ENCODE measurements at places on chromosomes 11 and 22. TPM values are rescaled to one million over a fixed set of nuclear protein-coding genes. Genes with fewer than 3 reads are reported as not detected.

RIC3 gene
- total RNA-seq = 0.26 TPM

GRCh38 chr22:19791243-19791642 lies 30.7 kb downstream of the TBX1 start:
- no peak for DNase-seq

CBLIF gene
- total RNA-seq = not detected

- peak; percentile 82 for DNase-seq
These were observed 10.2 kb downstream of the PACS1 start for GRCh38 chr11:66080055-66080817.

DNA sequence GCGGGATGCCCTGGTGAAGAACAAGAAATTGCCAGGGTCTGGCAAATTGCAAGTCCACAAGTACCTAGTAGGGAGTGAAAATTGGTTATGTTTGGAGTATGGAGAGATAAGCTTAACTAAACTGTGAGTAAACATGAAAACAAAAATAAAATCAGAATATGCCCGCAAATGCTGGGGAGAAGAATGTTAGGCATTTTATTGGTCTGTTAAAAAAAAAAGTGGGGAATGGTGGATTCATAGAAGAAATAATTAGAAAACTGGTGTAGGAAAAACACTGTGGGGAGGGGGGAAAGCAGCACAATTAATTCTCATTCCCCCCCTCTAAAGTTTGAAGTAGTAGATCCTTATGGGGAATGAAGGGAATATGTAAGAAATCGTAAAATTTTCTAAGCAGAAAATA lies 40.6 kb upstream of the HSD17B12 start:
- no peak for DNase-seq

GRCh38 chr11:71192629-71193028 lies 59.7 kb downstream of the SHANK2 start:
- DNase-seq = no peak

MPZL2 gene
- total RNA-seq = 79.2 TPM

C11orf91 gene
- total RNA-seq = not detected

- no peak for DNase-seq
These were observed 4.9 kb upstream of the SPECC1L start for GRCh38 chr22:24265734-24266133.

GRCh38 chr11:118398791-118399559 lies 2.4 kb upstream of the ATP5MG start:
- peak; percentile 46 for DNase-seq

- DNase-seq = no peak
These were observed 16.2 kb upstream of the CWF19L2 start for GRCh38 chr11:107473792-107474191.

CDC45 gene
- 0.26 TPM for total RNA-seq

DNA sequence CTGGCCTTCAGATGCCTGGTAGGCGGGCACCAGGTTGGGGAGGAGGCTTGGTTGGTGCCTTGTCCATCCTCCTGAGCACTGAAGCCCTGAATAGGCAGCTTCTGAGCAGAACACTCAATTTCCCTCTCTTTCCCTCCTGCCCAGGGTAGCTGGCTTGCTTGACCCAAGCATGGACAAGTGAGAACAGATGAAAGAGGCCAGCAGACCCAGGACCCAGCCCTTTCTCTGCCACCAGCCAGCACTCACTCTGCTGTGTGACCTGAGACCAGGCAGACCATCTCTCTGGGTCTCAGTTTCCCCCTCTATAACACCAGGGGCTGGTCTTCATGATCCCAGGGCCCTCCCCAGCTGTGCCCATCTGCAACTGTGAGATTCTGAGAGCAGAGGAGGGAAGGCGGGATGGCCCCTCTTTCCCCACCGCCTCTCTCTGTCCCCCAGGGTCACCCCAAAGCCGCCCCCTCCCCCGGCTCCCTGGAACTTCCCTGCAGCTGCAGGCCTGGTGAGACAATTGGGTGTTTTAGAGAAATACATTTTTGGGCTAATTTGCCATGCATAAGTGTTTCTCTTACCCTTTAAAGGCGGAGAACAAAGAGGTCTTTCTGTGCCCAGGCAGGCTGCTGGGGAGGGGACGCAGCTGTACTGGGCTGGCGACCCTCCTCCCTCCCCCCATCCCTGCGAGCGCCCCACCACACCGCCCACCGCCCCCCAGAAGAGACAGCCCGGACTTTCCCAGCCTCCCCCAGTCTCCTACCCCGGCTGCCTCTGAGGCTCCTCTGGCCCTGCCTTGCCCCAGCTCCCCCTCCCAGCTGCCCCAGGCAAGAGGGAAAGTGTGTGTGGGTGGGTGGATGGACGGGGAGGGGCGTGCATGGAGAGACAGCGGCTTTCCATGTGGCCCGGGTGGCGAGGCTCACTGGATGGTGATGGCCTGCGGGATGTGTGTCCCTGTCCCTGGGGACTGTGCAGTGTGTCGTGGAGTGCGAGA lies 30.8 kb upstream of the PICK1 start:
- DNase-seq = no peak

CHEK2 gene
- total RNA-seq = 8.1 TPM

GRK2 gene
- total RNA-seq = 55.0 TPM

- no peak for DNase-seq
These were observed 5.3 kb downstream of the TUBA8 start for GRCh38 chr22:18115906-18116371.

DNA sequence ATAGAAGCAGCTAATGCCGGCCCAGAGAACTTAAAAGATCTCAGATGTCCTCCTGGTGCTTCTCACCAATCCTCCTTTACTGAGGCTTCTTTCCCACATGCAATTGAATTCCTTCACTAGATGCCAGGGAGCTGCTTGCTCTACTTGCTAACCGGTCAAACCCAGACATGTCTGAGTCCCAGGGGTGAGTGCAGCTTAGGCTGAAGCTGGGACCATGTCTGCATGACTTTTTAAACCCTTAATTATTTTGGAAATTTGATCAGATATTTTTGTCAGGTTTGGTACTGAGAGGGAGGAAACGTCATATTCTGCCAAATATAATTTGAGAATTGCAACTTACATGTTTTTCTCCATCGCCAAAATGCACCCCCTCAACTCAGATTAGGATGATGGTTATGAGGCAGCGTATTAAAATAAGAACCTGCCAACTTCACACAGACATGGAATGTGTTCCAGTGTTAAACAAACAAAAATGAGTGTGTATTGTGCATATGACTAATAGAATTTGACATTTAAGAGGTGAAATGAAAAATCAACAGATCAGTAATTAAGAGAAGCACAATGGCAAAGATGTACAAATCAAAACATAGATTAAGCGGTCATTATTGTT lies 529.5 kb downstream of the ETS1 start:
- DNase-seq = peak; percentile 83

- DNase-seq = no peak
These were observed 2.9 kb downstream of the SYVN1 start for GRCh38 chr11:65131417-65131776.

DNA sequence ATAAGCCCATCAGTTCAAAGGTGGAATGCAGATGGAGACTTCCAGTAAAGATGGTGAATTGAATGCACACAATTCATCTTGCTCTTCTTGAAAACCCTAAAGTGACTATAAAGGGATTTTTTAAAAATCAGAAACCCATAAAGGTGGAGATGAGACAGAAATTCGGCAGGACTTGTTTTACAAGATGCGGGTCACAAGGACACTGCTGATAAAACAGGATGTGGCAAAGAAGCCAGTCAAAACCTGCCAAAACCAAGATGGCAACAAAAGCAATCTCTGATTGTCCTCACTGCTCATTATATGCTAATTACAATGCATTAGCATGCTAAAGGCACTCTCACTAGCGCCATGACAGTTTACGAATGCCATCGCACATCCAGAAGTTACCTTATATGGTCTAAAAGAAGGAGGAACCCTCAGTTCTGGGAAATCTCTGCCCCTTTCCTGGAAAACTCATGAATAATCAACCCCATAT lies 137.1 kb downstream of the NECTIN1 start:
- peak; percentile 64 for DNase-seq

GRCh38 chr22:23113847-23114720 lies 27.7 kb downstream of the RSPH14 start:
- DNase-seq = no peak

DNA sequence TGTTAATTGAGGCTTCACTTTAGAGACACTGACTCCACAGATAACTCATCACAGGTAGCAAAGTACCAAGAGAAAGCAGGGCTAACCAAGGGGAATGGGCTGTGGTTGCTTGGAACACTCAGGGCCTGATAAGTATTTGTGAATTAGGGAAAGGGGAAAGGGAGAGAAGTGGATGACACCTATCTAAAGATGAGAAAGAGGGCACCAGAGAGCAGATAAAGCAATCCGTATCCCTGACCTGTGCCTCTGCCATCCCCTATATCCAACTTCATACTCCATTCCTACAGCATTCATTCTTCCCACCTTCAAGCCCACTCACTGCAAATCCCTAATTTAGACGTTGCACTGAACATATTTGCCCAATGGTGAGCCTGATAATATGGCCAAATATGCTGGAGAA lies 43.0 kb upstream of the API5 start:
- DNase-seq = no peak

DNA sequence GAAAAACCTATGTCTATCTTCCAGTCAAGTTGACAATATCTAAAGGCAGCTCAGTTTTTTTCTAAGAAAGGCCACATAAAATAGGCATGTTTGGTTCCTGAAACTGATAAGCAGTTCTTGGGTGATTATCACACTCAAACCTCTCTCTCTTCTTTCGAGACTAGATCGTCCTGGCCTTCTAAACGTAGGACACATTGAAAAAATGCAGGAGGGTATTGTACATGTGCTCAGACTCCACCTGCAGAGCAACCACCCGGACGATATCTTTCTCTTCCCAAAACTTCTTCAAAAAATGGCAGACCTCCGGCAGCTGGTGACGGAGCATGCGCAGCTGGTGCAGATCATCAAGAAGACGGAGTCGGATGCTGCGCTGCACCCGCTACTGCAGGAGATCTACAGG lies 15.1 kb downstream of the CDPF1 start:
- no peak for DNase-seq

MUC5AC gene
- total RNA-seq = under 0.01 TPM

DNA sequence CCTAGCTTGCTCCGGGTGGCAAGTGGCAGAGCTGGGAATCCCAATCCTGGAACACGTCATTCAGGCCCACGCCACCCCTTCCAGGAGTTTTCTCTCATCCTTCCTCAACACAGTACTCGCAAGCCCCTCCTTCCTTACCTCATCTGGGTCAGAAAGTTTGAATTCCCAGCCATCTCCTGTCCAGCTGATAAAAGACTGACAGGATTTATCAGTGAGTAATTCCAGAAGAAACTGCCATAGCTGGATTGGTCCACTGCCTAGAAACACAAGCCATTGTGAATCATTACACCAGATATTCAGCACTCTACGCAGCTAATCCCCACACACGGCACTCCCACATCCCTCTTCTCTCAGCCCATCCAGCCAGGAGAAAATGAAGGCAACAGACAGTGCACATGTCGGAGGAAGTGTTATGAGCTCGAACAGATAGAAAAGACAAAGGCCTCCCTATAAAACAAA lies 124.0 kb downstream of the ETS1 start:
- DNase-seq = peak; percentile 34

DNA sequence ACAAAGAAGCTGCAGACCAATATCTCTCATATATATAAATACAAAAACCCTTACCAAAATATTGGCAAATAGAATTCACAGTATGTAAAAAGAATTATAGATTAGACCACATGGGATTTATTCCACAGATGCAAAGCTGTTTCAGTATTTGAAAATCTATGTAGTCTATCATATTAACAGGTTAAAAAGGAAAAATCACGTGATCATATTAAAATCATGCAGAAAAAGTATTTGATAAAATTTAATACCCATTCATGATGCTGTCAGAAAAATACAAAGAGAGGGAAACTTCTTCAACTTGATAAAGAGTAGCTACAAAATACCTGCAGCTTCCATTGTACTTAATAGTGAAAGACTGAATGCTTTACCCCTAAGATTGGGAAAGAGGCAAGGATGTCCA lies 67.2 kb upstream of the CD44 start:
- DNase-seq = no peak

GRCh38 chr22:42907404-42908373 lies 50.6 kb upstream of the ARFGAP3 start:
- peak; percentile 58 for DNase-seq

DNA sequence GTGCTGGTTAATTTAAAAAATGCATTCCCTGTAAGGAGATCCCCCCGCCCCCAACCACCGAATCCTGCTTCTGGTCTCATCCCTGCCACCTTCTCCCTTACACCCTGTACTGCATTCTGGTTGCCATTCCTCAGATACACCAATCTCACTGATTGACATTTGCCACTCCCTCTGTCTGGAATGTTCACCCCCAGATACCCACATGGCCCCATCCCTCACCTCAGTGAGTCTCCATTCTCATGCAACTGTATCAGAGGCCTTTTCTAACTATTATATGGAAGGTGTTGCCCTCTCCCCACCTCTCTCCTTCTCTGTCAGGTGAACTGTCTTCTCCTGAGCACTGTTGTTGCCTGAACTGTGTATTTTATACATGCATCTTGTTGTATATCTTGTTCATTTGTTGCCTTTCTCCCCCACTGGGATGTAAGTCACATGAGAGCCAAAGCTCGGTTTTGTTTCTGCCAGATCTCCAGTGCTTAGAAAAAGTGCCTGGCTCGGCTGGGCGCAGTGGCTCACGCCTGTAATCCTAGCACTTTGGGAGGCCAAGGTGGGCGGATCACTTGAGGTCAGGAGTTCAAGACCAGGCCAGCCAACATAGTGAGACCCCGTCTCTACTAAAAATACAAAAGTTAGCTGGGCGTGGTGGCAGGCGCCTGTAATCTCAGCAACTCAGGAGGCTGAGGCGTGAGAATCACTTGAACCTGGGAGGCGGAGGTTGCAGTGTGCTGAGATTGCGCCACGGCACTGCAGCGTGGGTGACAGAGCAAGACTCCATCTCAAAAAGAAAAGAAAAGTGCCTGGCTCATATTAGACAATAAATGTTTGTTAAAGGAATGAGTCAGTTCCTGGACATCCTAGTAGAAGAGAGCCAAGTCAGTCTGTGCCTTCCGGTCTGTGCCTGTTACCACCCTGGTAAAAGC lies 61.0 kb downstream of the TNRC6B start:
- peak; percentile 91 for DNase-seq

NCF4 gene
- not detected for total RNA-seq

GRCh38 chr22:44407987-44408828 lies 89.8 kb downstream of the RTL6 start:
- no peak for DNase-seq

GRCh38 chr11:68206211-68206610 lies 6.9 kb downstream of the KMT5B start:
- DNase-seq = peak; percentile 65

DNA sequence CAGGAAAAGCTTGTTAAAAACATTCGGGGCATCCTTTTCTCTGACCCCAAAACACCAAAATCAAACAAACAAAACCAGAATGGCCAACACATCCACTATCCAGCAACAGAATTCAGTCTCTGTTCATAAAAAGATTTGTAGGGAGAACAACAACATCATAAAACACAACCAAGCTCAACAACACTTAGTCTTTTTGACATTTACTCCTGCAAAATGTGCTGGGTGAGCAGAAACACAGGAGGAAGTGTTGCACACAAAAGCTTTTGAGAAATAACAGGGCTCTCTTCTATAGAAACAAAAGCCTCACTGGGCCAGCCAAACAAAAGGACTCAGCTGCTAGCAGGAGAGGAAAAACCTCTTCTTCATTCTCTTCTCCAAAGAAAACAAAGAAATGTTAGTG lies 736.0 kb upstream of the CCDC90B start:
- DNase-seq = no peak

Measured in bronchial epithelial cell (primary cell).